ENCODE measurements at places on chromosomes 2 and 18. TPM values are rescaled to one million over a fixed set of nuclear protein-coding genes. Genes with fewer than 3 reads are reported as not detected.

DNA sequence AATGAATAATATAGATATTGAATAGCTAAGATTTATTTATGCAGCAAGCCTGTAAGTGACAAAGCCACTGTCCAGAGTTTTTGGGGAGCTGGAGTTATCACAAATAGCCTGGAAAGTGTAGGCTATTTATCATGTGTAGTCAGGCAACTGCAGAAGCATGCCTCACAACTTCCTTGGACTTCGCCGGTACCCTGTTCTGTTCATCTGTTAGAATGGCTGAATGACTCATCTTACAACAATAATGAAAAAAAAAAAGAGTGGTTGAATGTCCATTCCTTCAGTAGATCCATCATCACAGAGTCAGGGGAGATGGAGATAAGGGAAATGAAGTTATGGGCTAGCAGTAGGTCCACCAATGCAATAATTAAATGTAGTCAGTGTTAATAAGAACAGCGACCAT is 24.0 kb upstream of the ATP5MC3 start:
- no peak for DNase-seq

DNA sequence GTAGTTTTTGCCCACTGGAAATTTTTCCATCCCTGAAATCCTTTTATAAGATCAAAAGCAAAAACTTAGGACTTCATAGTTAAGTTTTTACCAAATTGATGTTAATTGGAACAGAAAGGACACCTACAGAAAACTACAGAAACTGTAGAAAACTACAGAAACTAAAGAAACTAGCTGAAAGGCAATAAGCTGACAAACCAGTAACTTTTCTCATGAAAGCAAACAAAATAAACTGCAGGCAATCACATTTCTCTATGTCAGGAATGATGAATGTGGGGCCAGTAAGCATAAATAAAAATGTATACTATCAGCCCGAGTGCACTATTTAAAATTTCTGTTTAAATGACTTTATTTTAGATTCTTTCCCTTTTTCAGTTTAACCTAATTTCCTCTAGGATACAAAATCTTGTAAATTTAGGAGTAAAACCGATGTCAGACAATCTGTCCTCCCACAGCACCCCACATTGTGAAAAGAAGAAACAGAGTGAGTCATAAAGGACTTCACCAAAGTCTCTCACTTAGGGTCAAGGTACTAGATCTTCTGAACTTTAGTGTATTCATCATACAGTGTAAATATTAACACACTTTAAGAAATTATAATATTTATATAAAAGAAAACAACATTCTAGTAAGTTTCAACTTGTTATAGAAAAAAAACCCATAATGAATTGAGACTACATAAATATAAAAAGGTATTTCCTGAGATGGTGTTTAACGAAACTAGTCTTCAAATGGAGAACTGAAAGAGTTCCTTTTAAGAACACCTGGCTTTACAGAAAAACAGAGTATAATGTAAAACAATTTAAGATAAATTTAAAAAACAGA is 46.6 kb downstream of the USP40 start:
- no peak for DNase-seq

ANKRD53 gene
- total RNA-seq, result 1.3 TPM

DNA sequence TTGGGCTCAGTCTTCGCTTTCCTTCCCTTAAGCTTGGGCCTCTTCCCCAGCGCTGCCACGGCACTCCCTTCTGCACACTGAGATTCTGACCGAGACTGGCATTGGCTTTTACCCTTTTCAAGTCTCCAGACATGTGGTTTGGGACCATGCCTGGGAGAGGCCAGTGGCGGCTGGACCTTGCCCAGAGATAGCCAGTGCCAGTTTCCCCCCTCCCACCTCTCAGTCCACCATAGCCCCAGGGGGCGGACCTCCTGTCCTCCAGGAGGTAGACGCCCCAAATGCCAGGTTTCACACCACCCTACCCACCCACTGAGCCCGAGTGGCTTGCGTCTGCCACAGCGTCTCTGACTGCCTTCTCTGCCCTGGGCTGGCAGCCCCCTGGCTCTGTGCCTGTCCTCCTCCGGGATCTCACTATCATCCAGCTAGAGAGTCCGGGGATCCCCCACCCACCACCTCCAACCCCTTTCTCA is 47.7 kb downstream of the INPP5D start:
- no peak for DNase-seq

- DNase-seq, result no peak
Measured at GRCh38 chr2:22692746-22693145, 692.2 kb upstream of the KLHL29 start.

CCDC68 gene
- 1.5 TPM for total RNA-seq

DNA sequence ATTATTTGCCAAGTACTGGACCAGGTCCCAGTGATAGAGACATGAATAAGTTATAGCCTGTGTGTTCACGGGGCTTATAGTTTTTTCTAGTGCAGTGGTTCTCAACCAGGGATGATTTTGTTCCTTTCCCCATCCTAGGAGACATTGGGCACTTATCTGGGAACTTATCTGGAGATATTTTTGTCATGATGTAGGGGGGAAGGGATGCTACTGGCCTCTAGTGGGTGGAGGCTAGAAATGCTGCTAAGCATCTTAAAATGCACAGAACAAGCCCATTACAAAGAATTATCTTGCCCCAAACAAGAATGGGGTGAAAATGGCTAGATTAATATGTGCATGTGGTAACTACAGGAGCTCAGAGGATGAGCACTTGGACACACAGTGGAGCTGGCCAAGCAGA is 75.2 kb downstream of the KLHL29 start:
- DNase-seq, result no peak

SIGLEC15 gene
- total RNA-seq, result 1.9 TPM

- peak; percentile 37 for DNase-seq
Measured at GRCh38 chr2:146927080-146927711, 917.6 kb upstream of the ACVR2A start.

IRS1 gene
- total RNA-seq, result 27.3 TPM

- DNase-seq, result no peak
Measured at GRCh38 chr2:85909005-85909404, 20.2 kb upstream of the ST3GAL5 start.

DNA sequence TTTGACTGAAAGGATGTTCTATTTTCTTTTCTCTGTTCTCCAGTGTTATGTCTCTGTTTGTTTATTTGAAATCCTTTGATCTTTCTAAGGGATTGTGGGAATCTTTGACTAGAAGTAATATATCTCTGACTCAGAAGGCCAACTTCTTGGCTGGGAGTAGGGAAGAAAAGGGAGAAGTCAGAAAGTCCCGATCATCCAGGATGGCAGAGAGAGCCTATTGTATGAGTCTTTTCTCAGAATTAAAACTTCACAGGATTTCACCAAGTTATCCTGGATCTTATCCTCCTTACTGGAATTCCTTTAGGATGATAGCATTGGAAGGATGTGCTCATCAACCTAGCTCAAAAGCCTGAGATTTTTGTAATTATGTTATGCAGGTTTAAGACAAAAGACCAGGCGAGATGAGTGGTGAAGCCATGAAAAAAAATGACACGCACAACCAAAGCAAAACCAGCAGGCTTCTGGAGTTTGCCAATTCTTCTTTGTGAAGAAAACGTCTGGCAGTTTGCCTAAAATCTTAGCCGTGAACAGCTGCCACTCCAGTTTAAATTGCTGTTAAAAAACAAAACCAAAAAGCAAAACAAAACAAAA is 383.6 kb upstream of the SMIM21 start:
- DNase-seq, result no peak

DOK6 gene
- 0.42 TPM for total RNA-seq

DNA sequence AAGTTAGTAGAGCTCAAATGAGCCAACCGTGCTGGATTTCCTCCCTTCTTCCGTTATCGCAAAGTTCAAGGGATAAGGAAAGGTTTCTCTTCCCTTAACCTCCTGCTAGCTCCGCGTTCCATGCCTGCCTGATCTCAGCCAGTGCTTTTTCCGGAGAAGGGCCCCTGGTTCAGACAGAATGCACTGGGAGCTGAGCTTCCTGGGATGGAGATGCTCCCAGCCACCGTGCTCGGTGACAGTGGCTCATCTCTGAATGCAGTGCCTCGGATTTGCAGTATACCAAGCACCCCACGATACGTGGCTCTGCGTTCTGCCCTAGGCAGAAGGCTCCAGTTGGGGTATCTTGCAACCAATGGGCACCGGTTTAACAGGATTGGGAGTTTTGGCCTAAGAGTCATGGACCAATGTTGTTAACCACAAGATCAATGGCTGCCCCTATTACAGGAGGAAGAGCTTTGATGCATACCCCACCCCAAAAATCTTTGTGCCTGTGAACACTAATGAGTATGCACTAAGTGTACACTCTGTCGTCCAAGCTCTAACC is 876 bp downstream of the CNTNAP5 start:
- no peak for DNase-seq

- no peak for DNase-seq
Measured at GRCh38 chr2:168482952-168483831, 27.1 kb downstream of the CERS6 start.

GRCh38 chr2:240637116-240637900 is 12.0 kb downstream of the GPR35 start:
- DNase-seq, result peak; percentile 75

COLEC11 gene
- total RNA-seq, result 0.59 TPM

DOCK10 gene
- 12.2 TPM for total RNA-seq

GRCh38 chr2:12928197-12928774 is 211.6 kb downstream of the TRIB2 start:
- no peak for DNase-seq

C2orf15 gene
- total RNA-seq, result 1.2 TPM

DNA sequence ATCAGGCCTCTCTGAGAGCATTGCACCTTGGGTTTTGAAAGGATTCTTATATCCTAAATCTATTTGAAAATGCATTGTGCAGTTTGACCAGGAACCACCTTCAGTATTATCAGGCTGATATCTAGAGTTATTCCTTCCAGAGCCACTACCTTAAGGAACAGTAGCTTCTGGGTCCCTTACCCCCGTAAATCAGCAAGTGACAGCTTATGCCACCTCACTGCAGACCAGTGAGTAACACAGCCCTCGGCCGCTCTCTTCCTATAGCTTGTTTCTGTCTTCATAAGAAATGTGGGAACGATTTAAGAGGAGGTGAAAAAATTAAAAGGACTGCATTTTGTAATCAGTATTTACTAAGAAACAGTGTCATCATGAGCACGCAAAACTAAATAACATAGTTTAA is 584.2 kb downstream of the GALR1 start:
- DNase-seq, result no peak

GRCh38 chr2:68302281-68302875 is 17.4 kb downstream of the CNRIP1 start:
- no peak for DNase-seq

DNA sequence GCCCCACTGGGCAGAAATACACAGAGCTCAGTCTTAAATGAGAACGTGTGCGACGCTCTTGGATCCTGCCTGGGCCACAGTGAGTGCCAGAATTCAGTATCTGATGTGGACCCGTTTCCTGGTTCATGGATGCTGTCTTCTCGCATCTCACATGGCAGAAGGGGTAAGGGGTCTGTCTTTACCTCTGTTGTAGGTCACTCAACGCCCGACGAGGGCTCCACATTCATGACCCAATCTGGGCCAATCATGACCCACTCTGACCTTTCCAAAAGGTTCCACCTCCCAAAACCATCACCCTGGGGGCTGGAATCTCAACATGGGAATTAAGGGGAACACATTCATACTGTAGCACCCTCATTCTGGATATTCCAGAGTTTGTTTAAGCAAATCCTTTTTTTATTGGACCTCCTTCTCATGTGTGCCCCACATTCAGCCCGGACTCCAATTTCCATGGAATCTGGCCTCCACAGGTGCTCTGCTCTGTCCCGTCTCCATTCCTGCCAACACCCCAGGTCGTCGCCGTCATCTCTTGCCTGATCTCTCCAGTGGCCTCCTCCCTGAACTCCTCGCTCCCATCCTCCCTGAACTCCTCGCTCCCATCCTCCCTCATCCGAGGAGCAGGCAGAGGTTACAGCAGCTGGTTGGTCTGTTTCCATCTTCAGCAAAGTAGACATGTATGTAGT is 78.9 kb upstream of the OTOS start:
- DNase-seq, result no peak

MLPH gene
- 18.5 TPM for total RNA-seq

DNA sequence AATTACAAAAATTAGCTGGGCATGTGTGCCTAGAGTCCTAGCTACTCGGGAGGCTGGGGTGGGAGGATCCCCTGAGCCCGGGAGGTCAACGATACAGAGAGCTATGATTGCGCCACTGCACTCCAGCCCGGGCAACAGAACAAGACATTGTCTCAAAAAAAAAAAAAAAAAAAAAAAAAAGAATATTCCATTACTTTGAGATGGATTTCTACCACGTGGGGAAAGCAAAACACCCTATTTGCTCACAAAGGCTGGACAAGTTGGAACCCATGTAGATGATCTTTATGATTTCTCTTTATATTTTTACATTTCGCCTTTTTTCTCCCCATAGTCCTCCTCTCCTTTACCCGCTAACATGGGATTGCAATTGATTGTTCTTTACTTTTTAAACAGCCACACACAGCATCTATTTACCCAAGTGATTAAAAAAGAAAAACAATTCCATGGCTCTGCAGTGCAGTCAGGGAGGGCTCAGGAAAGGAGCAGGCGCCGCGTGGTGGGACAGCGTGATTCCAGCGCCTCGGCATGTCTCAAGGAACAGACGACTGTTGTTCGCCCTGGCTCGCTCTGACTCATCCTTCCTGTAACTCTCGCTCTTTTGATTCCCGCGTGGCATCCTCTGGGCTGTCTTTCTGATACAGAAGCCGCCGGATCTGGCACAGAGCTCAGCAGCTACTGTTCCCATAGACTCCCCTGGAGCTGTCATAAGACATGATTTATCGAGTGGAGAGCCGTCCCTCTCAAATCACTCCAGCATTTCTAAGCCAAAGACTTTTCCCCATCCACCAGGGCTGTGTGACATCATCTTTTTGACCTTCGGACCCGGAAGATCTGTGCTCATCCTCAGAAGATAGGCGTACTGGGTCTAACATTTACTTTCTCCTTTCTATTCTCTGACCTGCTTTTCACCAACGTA is 230.4 kb upstream of the AGAP1 start:
- peak; percentile 93 for DNase-seq

- DNase-seq, result no peak
Measured at GRCh38 chr2:188282907-188283306, 8.8 kb upstream of the GULP1 start.

DNA sequence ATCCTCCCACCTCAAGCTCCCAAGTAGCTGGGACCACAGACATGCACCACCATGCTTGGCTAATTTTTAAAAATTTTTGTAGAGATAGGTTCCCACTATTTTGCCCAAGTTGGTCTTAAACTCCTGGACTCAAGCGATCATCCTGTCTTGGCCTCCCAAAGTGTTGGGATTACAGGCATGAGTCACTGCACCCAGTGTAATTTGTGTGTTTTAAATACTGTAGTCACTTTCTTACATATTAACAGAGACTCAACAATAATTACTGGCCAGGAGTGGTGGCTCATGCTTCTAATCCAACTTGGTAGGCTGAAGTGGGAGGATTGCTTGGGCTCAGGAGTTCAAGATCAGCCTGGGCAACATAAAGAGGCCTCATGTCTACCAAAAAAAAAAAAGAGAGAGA is 293.0 kb downstream of the RDH14 start:
- DNase-seq, result no peak
